ENCODE measurements at places on chromosomes 11 and 22. TPM values are rescaled to one million over a fixed set of nuclear protein-coding genes. Genes with fewer than 3 reads are reported as not detected.

OR4D5 gene
- total RNA-seq, result not detected

OR52H1 gene
- not detected for total RNA-seq

LMO2 gene
- total RNA-seq, result 13.3 TPM

MAML2 gene
- total RNA-seq, result 33.7 TPM

MUC2 gene
- not detected for total RNA-seq

TPBGL gene
- total RNA-seq, result not detected

LMNTD2 gene
- 0.52 TPM for total RNA-seq

CD3G gene
- 0.23 TPM for total RNA-seq

OR6T1 gene
- total RNA-seq, result not detected

NFRKB gene
- 15.0 TPM for total RNA-seq

LDHAL6A gene
- not detected for total RNA-seq

- H3K36me3 ChIP-seq, result no peaks in the 10 kb centered on the region
- H3K4me1 ChIP-seq, result no peaks in the 10 kb centered on the region
- no peak overlapping the region for H3K4me3 ChIP-seq
- no peak for DNase-seq
- H3K27ac ChIP-seq, result no peak overlapping the region
Measured at GRCh38 chr11:103735497-103736032, 300.9 kb upstream of the DDI1 start.

- DNase-seq, result no peak
- peaks cover 5% of the 10 kb centered on the region for H3K27me3 ChIP-seq
- peaks cover 40% of the 10 kb centered on the region for H3K4me1 ChIP-seq
- no peaks in the 10 kb centered on the region for H3K36me3 ChIP-seq
Measured at GRCh38 chr22:24426851-24427499, 424 bp upstream of the ADORA2A start.

DNA sequence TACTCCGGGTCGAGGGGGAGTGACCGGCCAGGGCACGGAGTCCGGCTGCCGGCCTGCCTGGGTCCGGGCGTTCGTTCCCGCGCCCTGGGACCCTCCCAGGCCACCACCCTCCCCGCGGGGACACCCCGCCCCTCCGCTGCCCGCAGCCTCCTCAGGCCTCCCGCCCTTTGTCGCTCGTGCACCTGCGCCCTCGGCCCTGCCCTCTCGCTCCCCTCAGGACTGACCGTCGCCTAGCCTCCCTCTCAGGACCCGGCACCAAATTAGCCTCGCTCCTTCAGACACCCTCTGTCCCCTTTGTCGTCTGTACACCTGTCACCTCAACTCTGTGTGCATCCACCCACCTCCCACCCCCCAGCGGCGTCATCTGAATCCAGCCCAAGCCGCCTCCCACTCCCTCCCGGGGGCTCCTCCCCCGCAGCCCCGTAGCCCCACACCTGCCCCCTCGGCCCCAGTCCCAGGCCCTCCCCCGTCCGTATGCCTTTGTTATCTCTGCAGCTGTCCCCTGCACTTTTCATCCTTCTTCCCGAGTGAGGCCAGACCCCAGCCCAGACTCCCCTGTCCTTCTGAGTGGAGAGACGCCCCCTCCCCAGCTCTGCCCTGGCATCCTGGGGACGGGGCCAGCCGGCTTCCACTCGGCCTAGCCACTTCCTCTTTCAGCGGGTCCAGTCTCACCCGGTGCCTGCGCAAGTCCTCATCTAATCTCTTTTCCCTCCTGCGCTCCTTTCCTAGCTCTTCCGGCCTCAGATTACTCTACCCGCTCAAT lies 643 bp downstream of the TIGD3 start:
- peaks cover 30% of the 10 kb centered on the region for H3K4me1 ChIP-seq
- H3K4me3 ChIP-seq, result peak overlapping the region; percentile 87
- H3K27ac ChIP-seq, result peak overlapping the region; percentile 83

GRCh38 chr11:95943546-95943945 lies 19.6 kb upstream of the MTMR2 start:
- H3K27me3 ChIP-seq, result no peaks in the 10 kb centered on the region
- no peak overlapping the region for H3K4me3 ChIP-seq
- no peaks in the 10 kb centered on the region for H3K4me1 ChIP-seq
- H3K27ac ChIP-seq, result no peak overlapping the region
- no peak for DNase-seq
- H3K36me3 ChIP-seq, result no peaks in the 10 kb centered on the region

DNA sequence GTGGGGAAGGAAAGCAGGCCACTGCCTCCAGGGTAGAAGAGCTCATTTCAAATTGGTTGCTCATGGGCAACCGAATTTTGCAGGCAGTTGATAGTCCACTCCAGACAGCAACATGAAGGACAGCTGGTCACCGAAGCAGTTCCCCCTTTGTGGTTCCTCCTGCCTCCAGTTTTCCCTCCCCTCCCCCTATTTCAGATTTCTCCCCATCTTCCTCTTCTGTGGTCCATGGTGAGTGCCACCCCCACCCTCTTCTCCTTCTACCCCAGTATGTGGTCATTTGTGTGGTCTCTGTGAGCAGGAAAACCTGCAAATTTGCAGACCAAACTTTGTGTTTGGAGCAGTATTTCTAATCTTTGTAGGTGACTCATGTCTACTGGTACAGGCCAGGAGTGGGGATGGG lies 38.2 kb upstream of the PAK1 start:
- H3K36me3 ChIP-seq, result no peaks in the 10 kb centered on the region
- no peak overlapping the region for H3K4me3 ChIP-seq
- H3K4me1 ChIP-seq, result no peaks in the 10 kb centered on the region
- DNase-seq, result no peak

GRCh38 chr22:40194656-40195055 lies 16.9 kb downstream of the TNRC6B start:
- H3K36me3 ChIP-seq, result no peaks in the 10 kb centered on the region
- H3K27ac ChIP-seq, result peak overlapping the region; percentile 78
- peaks cover 89% of the 10 kb centered on the region for H3K4me1 ChIP-seq
- H3K27me3 ChIP-seq, result no peaks in the 10 kb centered on the region

DNA sequence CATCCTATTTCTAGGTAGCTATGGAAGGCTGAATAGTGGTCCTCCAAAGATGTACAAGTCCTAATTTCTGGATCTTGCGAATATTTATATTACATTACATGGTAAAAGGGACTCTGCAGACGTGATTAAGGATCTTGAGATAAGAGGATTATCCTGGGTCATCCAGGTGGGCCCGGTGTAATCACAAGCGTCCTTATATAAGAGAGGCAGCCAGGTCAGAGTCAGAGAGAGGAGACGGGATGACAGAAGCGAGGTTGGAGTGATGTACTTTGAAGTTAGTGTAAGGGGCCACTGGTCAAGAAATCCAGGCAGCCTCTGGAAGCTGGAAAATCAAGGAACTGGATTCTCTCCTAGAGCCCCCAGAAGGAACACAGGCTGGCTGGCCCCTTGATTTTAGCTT lies 70.1 kb upstream of the MYOD1 start:
- no peak overlapping the region for H3K27ac ChIP-seq
- H3K4me3 ChIP-seq, result no peak overlapping the region
- H3K4me1 ChIP-seq, result no peaks in the 10 kb centered on the region
- peak; percentile 89 for DNase-seq

DNA sequence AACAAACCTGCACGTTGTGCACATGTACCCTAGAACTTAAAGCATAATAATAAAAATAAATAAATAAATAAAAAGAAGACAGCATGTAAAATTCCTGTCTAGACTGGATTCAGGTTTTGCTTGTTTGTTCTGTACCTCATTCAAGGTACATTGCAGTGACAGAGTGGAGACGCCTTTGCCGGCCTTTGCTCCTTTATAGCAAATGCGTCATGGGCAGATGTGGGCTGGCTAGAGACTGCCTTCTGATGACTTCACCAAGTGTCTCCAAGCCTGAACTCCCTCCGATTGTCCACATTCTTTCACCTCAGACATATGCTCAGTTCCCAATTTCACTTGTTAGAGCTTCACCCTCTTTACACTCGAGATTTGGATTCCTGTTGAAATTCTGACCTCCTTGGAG lies 147.8 kb upstream of the ARHGAP20 start:
- H3K36me3 ChIP-seq, result no peaks in the 10 kb centered on the region
- no peaks in the 10 kb centered on the region for H3K27me3 ChIP-seq
- no peak for DNase-seq
- no peaks in the 10 kb centered on the region for H3K4me1 ChIP-seq
- no peak overlapping the region for H3K27ac ChIP-seq

GRCh38 chr22:29272624-29273023 lies 4.6 kb downstream of the EWSR1 start:
- H3K27ac ChIP-seq, result no peak overlapping the region
- H3K4me3 ChIP-seq, result no peak overlapping the region
- H3K4me1 ChIP-seq, result peaks cover 85% of the 10 kb centered on the region

DNA sequence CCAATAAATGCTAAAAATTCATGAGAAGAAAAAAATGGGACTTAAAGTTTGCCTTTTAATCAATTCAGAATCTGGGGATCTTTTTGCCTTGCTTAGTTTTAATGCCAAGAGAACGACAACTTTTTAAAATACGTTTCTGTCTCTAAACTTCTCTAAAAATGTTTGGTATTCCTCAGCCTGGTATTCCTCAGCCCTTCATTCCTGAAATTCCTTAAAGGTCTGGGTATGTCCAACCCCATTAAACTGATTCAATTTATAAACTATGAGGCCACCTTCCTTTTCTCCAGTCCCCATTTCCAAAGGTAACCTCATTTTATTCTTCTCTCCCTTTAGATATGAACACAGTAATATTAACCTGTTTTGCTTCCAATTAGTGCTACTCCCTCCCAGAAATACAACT lies 16.6 kb downstream of the POLA2 start:
- peaks cover 25% of the 10 kb centered on the region for H3K4me1 ChIP-seq
- DNase-seq, result no peak
- no peaks in the 10 kb centered on the region for H3K27me3 ChIP-seq
- H3K36me3 ChIP-seq, result peaks cover 20% of the 10 kb centered on the region
- H3K4me3 ChIP-seq, result no peak overlapping the region
- H3K27ac ChIP-seq, result peak overlapping the region; percentile 26

GRCh38 chr11:116217006-116217405 lies 555.8 kb downstream of the BUD13 start:
- no peak overlapping the region for H3K27ac ChIP-seq
- no peaks in the 10 kb centered on the region for H3K4me1 ChIP-seq
- no peak for DNase-seq
- no peaks in the 10 kb centered on the region for H3K27me3 ChIP-seq

GRCh38 chr11:57586711-57587245 lies 10.7 kb upstream of the SERPING1 start:
- no peak overlapping the region for H3K4me3 ChIP-seq
- no peak overlapping the region for H3K27ac ChIP-seq
- no peaks in the 10 kb centered on the region for H3K36me3 ChIP-seq
- no peaks in the 10 kb centered on the region for H3K4me1 ChIP-seq

- H3K27me3 ChIP-seq, result no peaks in the 10 kb centered on the region
- no peak for DNase-seq
- peaks cover 30% of the 10 kb centered on the region for H3K36me3 ChIP-seq
- H3K4me3 ChIP-seq, result peak overlapping the region; percentile 99
- peak overlapping the region; percentile 100 for H3K27ac ChIP-seq
Measured at GRCh38 chr22:29266564-29267461, 968 bp downstream of the RHBDD3 start.

DNA sequence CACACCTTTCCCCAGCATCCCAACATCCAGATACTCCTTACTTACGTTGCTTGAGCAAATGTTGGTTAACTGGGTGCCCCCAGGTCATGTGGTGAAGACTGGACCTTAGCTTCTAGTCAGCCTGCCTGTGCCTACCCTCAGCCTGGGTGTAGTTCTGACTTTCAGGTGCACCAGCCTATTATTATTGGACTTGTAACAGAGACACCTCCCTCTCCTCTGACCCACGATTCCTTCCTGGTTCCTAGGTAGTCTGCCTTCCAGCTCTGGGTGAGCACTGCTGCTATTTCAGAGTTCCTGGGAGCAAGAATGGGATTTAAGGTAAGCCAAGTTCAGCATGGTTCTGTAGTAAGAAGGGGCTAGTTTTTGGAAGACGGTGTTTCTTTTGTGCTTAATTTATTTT lies 138.2 kb downstream of the DSCAML1 start:
- peaks cover 8% of the 10 kb centered on the region for H3K4me1 ChIP-seq
- no peak for DNase-seq
- no peaks in the 10 kb centered on the region for H3K27me3 ChIP-seq
- H3K4me3 ChIP-seq, result no peak overlapping the region

DNA sequence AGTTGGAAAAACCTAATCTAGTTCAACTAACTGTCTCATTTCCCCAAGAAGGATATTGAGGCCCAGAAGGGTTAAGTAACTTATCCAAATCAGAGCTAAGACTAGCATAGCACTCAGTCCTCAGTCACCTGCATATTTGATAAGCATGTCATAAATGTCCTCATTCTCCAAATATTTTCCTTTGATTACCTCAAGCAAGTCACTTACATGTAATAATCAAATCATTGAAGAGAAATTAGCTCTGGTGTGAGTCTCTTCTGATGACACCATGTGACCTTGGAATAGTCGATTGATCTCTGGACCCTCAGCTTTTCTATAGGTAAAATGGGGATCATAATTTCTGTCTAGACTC lies 48.8 kb upstream of the PICALM start:
- H3K27me3 ChIP-seq, result no peaks in the 10 kb centered on the region
- H3K36me3 ChIP-seq, result no peaks in the 10 kb centered on the region
- H3K27ac ChIP-seq, result no peak overlapping the region

DNA sequence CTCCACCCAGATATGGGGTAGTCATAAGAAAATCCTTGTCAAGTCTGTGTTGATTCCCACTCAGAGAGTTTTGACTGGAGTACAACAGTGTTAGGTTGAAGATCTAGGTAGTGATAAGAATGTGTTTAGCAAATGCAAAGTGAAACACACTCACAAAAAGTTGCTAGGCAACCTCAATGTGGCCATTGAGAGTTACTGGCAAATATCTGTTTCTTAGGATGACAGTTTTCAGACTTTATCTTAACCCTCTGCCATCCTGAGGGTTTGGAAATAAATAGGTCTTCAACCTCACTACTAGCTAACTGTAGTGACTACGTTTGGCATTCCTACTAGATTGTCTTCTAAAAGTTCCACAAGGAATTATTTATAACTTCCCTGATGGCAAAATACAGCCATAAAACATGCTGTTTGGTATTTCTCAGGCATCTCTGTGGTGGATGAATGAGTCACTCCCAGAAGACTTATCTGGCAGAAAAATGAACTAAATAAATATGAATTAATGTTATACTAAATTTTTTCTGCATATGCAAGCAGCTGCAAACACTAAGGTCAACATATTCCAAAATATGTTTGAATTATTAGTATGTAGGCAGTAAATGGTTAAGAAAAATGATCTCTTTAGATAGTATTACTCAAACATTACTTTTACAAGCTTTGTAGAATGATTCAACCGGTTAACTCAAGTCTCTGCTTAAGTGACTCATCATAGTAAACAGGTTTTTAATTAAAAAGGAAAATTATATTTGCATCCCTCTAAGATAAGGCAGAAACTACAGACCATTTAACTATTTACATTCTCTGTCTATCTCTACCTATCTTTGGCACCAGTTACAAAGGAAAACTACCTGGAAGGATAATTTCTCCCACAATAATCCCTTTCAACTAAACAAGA lies 17.1 kb upstream of the SYTL2 start:
- DNase-seq, result no peak
- H3K36me3 ChIP-seq, result no peaks in the 10 kb centered on the region
- no peaks in the 10 kb centered on the region for H3K27me3 ChIP-seq
- no peaks in the 10 kb centered on the region for H3K4me1 ChIP-seq
- H3K27ac ChIP-seq, result no peak overlapping the region

GRCh38 chr11:119501777-119502405 lies 78.9 kb upstream of the THY1 start:
- no peak for DNase-seq
- H3K27me3 ChIP-seq, result no peaks in the 10 kb centered on the region

- no peak for DNase-seq
- H3K4me3 ChIP-seq, result no peak overlapping the region
- no peak overlapping the region for H3K27ac ChIP-seq
- H3K4me1 ChIP-seq, result no peaks in the 10 kb centered on the region
- H3K36me3 ChIP-seq, result no peaks in the 10 kb centered on the region
Measured at GRCh38 chr11:112627588-112628045, 333.6 kb upstream of the NCAM1 start.

All from esophagus muscularis mucosa (tissue), 4 donors.